ENCODE measurements at places on chromosomes 16 and 17.

GRCh38 chr17:79534851-79535727 is 75.8 kb downstream of the RBFOX3 start:
- no peak for DNase-seq

DNA sequence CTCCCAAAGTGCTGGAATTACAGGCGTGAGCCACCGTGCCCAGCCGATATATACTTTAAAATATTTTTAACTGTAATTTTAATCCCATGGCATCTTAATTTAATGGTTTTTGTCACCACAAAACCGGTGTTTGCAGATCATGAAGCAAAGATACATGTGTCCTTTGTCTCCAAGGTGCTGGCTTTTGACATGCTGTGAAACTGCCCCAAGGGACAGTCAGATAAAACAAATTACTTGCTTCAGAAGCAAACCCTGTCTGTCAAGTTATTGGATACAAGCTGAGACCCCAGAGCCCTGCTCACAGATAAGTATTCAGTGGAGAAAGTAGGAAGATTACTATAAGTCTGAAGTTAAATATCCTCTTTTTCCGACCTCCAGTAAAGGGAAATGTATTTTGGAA is 39.8 kb downstream of the ARL4D start:
- DNase-seq, result no peak

DNA sequence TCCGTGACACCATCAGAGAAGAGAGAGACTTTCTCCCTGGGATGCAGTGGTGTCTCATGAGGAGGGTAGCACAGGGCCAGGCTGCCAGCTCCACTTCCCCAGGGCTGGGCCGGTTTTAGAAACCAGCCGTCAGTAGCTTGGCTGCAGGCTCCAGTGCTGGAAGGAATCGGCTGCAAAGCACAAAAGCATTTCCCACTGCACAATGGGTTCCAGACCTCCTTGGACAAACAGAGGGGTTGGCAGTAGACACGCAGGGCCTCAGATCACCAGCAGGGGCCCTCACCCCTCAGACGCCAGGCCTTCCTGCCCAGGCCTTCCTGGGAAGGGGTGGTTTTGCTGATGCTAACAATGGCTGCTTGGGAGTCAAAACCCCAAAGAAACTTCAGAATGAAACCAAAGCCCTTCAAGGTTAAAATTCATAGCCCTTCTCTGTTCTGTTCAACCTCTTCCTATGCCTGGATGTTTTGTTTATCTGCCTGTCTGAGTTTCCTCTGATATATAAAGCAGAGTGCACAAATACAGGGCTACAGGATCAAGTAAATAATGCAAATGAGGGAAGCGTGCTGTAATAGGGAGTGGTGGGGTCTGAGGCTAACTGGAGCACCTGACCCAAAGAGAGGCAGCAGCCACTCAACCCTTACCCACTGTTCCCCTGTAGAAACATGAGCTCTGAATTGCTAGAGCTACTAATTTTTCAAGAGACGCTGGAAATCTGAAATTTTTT is 26.2 kb downstream of the TEKT5 start:
- DNase-seq, result no peak

DNA sequence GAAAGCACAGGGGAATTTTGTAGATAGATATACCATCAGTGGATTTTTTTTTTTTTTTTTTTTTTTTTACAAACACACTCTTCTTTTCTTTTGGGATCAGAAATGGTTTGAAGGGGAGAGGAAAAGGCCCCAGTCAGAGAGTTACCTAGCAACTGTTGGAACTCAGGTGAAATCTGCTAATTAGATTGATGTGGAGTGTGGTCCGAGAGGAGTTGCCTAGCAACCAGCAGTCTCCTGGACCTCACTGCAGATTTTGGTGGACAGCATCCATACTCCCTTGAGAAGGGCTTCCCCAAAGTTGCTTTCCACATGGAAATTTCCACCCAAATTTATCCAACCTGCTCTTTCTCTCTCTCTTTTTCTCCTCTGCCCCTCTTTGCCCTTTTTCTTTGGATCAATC is 165.4 kb downstream of the UTP18 start:
- DNase-seq, result no peak

- no peak for DNase-seq
Observed at GRCh38 chr16:20781697-20782096, 17.9 kb downstream of the ACSM3 start.

DNA sequence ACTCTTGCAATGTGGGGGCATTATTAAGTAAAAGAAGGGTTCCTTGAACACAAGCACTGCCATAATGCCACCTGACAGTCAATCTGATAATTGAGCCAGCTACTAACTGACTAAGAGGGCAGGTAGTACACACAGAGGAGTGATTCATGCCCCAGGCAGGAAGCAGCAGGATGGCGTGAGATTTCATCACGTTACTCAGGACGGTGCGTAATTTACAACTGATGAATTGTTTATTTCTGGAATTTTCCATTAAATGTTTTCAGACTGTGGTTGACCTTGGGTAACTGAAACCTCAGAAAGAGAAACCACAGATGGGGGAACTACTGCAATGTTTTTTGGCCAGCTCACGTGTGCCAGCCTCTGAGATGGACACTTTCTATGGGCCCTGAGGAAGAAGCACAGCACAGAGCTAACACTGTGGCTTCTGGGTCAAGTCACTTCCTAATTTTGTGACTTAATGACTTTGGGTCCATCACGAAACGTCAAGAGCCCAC is 46.7 kb downstream of the C17orf67 start:
- DNase-seq, result no peak

DNA sequence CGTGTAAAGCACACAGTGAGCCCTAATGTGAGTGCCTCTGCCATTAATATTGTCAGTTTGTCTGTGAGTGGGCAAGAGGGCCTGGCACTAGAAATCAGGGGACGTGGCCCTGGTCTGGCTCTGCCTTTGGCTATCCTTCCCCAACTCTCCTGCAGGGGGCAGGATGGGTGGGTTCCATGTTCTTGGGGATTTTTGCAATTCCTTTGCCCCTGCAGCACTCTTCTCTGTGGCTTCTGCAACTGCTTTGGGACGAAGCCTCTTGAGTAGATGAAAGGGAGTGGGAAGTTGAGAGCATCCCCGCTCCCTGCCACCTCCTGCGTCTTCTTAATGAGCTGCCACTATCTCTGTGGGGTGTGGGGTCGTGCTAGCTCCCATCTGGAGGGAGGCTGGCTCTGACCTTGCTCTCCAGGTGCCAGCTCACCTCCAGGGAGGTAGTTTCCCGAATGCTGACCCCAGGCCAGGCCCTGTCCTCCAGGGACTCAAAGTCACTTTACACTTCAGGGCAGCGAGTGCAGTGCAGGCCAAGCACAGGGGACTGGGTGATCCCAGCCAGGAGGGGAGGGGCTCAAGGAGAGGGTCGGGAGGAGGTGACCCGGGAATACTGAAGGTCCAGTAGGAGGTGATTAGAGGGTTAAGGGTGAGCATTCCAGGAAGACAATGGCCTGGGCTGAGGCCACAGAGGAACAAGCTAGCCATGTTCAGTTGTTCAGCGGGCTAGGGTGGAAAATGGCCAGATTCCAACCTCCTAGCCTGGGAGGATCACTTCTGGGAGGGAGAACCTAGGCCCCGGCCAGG is 121.0 kb upstream of the NLRP1 start:
- peak; percentile 38 for DNase-seq

- DNase-seq, result peak; percentile 23
Observed at GRCh38 chr16:54703339-54703738, 227.3 kb upstream of the IRX5 start.

DNA sequence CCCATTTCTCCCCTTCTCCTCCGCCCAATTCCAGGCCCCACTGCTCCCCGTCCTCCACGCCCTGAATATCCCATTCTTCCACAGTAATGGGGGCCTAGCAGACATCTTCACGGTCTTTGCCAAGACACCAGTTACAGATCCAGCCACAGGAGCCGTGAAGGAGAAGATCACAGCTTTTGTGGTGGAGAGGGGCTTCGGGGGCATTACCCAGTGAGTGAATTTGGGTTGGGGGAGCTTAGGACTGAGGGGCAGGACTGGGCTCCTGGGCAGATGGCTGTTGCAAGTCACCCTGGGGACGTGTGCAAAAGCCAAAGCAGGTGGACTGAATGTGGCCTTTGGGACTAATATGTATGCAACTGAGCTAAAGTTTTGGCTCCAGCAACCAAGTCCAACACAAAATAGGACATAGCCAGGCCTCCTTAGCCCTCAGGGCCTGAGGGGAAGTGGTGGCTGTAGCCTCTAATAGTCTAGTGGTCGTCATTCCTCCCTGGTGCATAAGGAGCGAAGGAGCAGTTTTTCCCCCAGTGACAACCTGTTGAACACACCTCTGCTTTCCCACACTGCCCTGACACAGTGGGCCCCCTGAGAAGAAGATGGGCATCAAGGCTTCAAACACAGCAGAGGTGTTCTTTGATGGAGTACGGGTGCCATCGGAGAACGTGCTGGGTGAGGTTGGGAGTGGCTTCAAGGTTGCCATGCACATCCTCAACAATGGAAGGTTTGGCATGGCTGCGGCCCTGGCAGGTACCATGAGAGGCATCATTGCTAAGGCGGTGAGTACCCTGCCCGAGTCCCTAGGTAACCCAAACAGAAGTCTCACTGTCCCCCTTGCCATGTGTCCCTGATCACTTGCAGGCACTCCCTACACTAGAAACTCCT is 2.6 kb downstream of the ACADVL start:
- no peak for DNase-seq

DNA sequence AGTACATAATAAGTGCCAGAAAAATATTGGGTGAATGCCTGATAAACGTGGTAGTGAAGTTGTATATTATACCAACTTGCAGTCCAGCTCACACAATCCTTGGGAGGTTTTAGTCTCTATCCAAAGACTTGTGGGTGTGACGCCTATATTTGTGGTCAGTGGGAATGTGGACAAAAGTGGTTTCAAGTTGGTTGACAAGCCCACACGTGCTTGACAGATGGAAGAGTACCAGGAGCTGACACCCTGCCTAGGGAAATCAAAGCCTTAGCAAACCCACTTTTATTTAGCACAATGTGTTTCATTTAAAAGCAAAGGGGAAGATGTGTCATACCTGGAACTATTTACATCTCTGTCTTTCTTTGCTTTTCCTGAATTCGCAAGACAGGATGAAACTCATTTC is 79.0 kb downstream of the CA10 start:
- no peak for DNase-seq

GRCh38 chr16:3599922-3600321 is 11.5 kb downstream of the SLX4 start:
- no peak for DNase-seq

DNA sequence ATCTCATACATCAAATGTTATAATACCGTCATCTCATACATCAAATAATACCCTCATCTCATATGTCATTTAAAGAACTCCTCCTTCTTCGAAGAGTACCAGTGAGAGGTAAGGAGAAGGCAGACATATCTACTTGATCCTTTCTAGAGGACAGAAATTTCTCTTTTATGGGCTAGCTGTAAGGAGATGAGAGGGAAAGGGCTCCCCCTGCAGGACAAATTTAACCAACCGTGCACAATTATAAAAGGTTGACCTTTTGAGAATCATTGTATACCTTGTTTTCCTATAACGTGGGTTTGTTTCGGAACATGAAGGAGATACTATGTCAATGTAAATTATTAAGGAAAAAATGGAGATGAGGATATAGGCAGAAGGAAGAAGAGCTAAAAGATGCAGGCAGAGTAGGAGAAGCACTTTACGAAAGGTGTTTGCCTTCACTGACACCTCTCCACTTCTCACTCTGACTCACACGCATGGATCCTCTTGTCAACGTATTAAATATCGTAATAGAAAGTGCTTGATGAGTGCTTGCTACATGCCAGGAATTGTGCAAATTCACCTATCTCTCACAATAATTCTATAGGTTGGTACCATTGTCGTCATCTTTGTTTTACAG is 465.9 kb upstream of the ERCC4 start:
- peak; percentile 61 for DNase-seq

DNA sequence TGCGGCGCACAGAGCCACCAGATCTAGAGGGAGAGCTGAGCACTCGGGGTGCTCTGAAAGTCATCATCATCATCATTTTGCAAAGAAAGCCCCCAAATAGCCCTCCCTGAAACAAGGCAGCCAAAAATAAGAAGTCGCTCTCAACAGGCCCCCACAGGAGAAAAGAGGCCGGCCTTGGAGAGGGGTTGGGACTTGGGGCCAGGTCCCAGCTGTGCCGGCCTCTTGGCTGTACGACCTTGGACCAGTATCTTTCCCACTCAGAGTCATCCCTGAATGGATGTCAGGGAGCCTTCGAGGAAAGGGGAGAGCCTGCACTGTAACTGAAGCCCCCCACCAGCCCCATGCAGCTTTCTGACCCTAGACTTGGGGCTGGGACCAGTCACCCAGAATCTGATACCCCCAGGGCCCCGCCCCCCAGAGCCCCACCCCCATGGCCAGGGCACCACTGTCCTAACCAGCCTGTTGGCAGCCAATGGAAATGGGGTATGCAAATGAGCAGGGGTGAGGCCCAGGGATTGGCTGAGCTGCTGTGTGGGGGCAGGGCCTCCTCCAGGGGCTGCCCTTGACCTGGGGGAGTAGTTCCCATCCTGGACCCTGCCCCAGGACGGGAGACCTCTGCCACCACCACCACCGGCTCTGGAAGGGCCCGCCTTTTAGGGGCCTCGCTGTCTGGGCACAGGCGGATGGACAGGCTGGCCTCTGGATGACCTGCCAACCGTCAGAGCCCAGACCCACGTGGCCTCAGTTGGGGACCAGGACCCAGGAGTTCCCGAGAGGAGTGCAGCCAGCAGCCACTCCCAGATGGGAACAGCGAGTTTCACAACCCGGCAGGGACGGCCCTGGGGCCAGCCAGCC is 15.4 kb downstream of the ZFPM1 start:
- peak; percentile 76 for DNase-seq

DNA sequence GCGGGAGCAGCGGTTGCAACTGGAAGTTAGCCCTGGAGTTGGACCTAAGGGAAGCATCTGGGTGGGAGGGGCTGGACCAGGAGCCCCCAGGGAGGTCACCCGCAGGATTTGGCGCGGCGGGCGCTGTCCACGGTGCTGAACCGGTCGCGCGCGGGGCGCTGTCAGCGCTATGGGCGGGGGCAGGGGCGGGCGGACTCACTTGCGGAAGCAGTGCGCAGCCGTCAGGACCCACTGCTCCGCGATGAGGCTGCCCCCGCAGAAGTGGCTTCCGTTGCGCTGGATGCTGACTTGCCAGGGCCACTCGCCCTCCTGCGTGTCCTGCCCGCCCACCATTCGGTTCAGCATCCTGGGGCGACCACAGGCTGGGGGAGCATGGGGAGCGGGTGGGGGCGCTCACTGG is 4.5 kb downstream of the PRSS27 start:
- peak; percentile 42 for DNase-seq

DNA sequence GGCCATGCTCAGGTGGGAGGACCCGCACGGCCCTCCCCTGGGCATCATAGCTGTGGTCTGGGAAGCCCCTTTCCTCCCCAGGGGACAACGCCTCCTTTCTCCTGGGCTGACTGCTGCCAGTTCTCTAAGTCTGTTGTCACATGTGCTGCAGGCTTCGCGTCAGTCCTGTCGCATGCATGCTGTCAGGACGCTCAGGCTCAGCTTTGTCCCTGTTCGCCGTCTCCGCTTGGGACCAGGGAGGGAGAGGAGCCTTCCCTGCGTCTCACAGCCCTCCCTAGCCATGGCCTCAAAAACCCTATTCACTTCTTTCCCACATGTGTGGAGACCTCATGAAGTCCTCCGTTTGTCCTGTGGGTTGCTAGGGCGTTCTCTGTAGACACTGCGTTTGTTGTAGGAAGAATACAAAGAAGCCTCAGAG is 21.4 kb downstream of the LDHD start:
- DNase-seq, result no peak

All from retina (tissue), 1 donor.